ENCODE measurements at places on chromosomes 6 and 20.
A peak's percentile ranks its signal among the peaks of the same experiment; 100 is the strongest.

- peak; percentile 55 for DNase-seq
Observed at GRCh38 chr6:139436200-139436956, 61.9 kb upstream of the CITED2 start.

GRCh38 chr6:2412731-2413130 lies 167.3 kb upstream of the GMDS start:
- peak; percentile 66 for DNase-seq

DNA sequence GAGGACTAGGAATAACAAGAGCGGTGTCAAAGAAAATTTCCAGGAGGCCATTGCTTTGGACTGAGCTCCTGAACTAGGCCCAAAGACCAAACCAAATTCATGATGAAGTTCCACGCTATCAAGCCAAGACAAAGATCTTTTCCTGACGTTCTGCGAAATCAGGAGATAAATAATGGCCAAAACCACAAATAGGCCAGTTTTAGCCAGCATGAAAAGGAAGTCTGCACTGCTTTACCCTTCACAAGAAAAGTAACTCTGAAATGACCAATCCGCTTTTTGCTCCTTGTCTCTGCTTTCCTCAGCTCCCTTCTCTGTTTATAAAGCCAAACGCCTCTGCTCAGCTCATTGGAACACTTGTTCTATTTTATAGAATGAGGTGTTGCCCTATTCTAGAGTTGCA lies 6.7 kb downstream of the NCOA5 start:
- DNase-seq: no peak

DNA sequence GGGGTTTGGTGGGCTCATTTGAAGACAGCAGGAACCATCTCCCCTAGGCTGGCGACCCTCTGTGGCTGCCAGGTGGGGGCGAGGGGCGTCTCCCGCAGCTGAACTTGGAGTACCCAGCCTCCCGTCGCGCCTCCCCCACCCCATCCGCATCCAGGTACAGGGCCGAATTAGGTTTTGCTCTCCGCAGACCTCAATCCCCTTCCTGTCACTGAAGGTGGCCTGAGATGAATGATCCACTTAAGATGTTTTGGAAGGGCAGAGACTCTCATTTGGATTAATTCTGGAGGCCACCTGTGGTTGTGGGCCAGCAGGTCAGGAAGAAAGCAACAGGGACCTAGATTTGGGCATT lies 493 bp downstream of the CD83 start:
- DNase-seq: no peak

- DNase-seq: no peak
Observed at GRCh38 chr6:88561954-88562315, 395.8 kb upstream of the CNR1 start.

- DNase-seq: no peak
Observed at GRCh38 chr6:85400331-85400730, 49.6 kb upstream of the NT5E start.

GRCh38 chr6:818196-818595 lies 125.3 kb upstream of the EXOC2 start:
- DNase-seq: no peak

GRCh38 chr6:149267072-149267471 lies 50.4 kb upstream of the TAB2 start:
- no peak for DNase-seq

GRCh38 chr6:16694781-16695578 lies 66.3 kb downstream of the ATXN1 start:
- no peak for DNase-seq

DNA sequence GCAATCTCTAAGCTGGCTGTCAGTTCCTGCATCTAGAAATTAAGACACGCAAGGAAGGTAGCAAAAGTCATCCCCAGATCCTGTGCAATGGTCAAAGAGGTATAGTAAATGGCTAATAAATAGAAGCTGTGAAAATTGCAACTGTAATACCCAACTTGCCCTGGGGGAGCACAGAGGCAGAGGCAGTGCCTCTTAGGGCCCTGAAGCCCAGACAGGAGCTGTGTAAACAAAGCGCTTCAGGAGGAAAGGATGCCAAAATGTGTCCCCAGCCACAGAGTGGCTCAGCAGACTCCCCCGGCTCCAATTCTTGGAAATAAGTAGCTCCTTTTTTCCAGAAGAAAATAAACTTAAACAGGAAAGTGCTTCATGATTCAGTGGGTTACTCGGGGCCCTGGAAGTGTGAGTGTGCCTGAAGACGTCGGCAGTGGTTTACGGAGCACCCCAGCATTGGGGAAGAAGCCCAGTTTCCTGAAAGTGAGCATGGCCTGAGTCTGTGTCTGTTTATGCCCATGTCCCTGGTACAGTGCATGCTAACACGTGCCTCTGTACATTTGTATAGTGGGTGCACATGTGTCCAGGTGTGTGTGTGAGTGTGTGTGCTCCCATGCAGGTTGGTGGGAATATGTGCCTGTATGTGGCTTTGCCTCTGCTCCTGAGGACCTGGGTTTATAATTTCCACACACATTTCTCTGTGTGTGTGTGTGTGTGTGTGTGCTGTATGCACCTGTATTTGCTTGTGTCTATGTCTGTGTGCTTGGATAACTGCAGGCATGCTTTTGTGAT lies 246.7 kb downstream of the MAFB start:
- DNase-seq: no peak

GRCh38 chr6:124721331-124721730 lies 240.9 kb upstream of the RNF217 start:
- DNase-seq: no peak

DNA sequence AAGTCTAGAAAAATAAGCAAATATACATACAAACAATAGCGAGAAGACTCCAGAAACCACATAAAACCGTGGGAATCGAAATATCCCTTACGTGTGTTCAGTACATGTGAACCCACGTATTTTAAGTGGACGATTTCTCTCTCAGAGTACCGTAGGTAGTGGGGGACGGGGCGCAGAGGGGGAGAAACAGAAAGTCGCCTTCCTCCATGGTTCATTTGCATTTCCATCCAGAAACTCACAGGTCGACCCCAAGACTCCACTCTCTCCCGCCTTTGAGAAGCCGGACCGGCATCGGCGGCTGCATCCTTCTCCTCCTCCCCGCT lies 538 bp upstream of the ENPP1 start:
- no peak for DNase-seq

DNA sequence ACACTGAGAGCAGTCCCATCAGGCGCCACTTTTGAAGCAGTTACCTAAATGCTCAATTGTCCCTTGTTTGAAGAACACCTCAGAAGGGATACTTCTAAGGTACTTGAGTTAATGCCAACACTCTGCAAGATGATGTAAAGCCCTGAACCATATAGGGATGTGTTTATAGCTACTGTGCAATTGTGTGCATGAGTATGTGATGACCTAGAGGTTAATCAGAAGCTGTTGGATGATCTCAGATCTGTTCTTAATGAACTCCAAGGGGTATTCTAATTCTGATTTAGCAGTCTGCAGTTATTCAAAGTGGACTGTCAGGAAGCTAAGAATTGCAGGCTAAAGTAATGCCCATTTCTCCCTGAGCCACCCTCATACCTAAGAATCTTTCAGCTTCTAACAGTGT lies 158.3 kb downstream of the TMEM242 start:
- DNase-seq: no peak

- no peak for DNase-seq
Observed at GRCh38 chr20:40695214-40695613, 6.2 kb upstream of the MAFB start.

DNA sequence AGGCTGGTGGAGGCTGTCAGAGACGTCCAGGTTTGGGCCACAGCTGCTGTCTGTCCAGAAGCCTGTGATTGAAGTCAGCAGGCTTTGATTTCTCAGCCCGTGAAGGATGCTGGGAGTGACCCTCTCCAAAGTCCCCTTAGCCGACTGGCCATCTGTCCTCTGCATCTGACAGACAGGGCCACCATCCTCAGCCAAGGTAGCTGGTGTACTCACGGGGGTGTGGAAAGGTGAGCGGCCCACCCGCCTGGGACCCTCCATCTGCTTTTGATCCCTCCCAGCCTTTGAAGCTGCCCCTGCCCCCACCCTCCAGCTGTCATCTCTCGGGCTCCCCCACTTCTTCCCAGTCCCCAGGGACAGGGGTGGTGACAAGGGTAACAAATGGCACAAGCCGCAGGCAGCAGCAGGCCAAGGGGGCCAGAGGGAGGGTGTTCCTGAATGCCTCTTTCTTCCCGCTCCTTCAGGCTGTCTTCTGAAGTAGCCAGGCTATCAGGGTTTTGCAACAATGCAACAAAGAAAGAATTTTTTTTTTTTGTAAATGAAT lies 84.4 kb downstream of the EYA2 start:
- no peak for DNase-seq

DNA sequence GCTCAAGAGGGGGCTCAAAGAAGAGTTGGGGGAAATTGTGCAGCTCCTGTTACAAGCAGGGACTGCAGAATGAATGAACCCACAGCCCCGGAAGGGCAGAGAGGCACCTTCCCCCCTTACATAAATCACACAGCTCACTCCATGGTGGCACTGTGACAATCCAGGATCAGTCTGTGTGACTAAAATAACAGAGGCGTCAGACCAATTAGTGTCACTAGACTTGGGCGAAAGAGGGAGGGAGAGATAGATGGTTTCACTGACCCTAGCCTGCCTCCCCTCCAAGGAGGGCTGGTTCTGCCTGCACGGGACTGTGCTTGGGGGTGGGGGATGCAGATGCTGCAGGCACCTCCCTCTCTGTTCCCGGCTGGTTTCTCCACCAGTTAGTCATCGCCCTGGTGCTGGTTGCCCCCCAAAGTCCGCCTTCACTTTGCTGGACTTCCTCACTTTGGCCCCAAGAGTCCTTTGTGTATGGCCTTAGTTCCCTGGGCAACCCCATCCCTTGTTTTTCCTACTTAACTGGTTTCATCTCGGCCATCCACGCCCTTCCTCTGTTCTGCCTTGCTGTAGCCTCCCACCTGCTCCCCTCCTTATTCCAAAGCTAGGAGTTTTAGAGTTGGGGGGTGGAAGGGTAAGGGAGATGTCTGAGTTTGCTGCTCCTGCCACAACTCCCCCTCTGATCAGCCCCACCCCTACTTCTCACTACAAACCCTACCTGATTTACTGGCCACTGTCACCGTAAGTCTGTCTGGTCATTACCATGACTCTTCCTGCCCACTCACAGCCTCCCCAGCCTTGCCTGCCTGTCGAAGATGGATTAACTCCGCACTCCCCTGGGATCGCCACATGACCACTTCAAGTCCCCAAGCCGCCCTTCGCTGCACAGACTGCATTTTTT lies 17.7 kb downstream of the CCDC167 start:
- DNase-seq: no peak

DNA sequence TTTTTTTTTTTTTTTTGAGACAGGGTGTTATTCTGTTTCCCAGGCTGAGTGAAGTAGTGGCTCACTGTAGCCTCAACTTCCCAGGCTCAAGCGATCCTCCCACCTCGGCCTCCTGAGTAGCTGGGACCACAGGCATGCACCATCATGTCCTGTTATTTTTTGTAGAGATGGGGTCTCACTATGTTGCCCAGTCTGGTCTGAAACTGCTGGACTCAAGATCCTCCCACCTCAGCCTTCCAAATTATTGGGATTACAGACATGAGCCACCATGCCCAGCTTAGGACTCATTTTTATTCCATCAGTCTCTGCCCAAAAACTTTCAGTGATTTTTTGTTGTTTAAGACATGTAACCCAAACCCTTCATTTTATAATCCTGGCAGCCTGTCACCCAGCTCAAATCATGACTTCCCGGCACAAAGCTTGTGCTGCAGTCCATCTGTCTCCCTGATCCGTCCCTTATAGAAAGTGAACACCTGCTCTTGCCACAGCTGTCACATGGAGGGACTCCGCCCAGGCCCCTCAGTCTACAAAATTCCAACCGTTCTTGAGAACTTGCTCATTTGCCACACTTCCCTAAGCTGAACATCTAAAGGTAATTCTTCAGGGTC lies 183.9 kb upstream of the JARID2 start:
- DNase-seq: no peak

DNA sequence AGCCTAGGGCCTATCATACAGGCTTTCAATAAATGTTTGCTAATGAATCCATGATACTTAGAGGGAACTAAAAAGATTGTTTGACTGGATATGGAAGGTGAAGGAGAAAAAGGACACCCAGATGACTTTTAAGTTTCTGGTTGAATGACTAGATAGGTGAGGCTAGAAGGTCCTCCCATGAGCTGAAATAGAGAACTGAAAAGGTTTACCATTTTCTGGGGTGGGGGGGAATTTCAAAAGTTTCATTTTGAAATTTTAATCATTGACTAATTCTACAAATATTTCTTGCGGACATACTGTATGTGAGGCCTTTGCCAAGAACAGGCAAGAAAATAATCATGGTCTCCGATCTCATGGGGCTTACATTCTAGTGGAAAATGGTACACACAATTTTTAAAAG lies 17.9 kb upstream of the ZBTB2 start:
- no peak for DNase-seq

- DNase-seq: no peak
Observed at GRCh38 chr6:55562318-55562717, 16.7 kb downstream of the HMGCLL1 start.

DNA sequence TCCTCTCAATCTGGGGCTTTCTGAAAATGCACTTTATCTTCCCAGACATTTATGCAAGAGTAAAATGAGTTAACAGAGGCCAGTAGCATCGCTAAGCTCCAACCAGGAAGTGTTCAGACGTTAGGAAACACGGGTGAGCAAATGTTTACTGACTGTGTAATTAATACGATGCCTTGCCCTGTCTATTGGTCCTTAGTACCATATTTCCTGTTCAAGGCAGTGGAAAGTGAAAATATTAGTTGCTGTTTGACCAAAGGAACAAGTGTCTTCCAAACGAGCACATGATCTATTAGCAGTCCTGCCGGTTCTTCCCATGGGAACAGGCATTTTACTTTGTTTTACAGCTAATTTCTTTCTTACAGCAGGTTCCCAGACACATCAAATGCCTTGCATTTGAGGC lies 311.1 kb upstream of the JAG1 start:
- DNase-seq: no peak

GRCh38 chr20:47334022-47334551 lies 22.4 kb downstream of the ZMYND8 start:
- peak; percentile 97 for DNase-seq

DNA sequence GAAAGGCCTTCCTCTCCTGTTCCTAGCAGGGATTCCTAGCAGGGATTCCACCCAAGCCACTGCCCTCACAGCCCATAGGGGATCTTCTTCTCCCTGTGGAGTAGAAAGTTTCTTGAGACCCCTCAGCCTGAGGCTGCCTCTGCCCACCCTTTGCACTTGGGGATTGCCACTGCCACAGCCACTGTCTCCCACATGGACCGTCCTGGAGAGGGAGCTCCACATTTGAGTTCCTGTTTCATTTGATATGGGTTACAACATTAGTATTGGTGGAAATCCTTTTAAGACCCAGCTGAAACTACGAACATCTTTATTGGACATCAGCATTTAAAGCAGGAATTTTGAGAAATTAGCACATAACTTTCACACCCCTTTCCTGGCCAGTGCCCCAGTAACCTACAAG lies 25.6 kb downstream of the HLA-G start:
- DNase-seq: no peak

DNA sequence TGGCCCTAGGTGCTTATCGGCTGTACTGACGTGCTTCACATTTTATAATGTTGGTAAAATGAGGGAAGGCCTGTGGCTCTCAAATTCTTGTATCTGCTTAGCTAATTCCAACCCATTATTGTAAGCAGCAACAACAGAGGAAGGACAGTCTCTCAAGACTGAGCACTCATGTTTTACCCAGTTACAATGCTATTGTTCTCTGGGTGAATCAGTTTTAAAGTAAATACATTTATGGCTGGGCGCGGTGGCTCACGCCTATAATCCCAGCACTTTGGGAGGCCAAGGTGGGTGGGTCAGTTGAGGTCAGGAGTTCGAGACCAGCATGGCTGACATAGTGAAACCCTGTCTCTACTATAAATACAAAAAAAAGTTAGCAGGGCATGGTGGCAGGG lies 194.6 kb downstream of the PRKN start:
- DNase-seq: no peak
